ENCODE measurements at places on chromosomes 1 and 21. TPM values are rescaled to one million over a fixed set of nuclear protein-coding genes. Genes with fewer than 3 reads are reported as not detected.

FYB2 gene
- total RNA-seq: not detected

DDAH1 gene
- total RNA-seq: 68.2 TPM

CCDC27 gene
- total RNA-seq: not detected

WNT4 gene
- 1.4 TPM for total RNA-seq

UMODL1 gene
- not detected for total RNA-seq

ARHGEF16 gene
- 60.7 TPM for total RNA-seq

SUSD4 gene
- 5.2 TPM for total RNA-seq

UBE2U gene
- total RNA-seq: not detected

- H3K4me3 ChIP-seq: no peak overlapping the region
- H3K4me1 ChIP-seq: no peaks in the 10 kb centered on the region
- DNase-seq: peak; percentile 56
- H3K27ac ChIP-seq: no peak overlapping the region
Measured at GRCh38 chr1:15038232-15039016, 115.1 kb upstream of the TMEM51 start.

GRCh38 chr1:39065542-39065941 lies 39.4 kb downstream of the NDUFS5 start:
- peaks cover 6% of the 10 kb centered on the region for H3K4me1 ChIP-seq
- no peak overlapping the region for H3K27ac ChIP-seq
- no peaks in the 10 kb centered on the region for H3K36me3 ChIP-seq
- H3K27me3 ChIP-seq: no peaks in the 10 kb centered on the region
- peak; percentile 36 for DNase-seq

- peaks cover 66% of the 10 kb centered on the region for H3K4me1 ChIP-seq
- H3K36me3 ChIP-seq: peaks cover 54% of the 10 kb centered on the region
- no peak for DNase-seq
- no peaks in the 10 kb centered on the region for H3K27me3 ChIP-seq
- no peak overlapping the region for H3K27ac ChIP-seq
Measured at GRCh38 chr1:33339413-33339812, 18.5 kb upstream of the A3GALT2 start.

DNA sequence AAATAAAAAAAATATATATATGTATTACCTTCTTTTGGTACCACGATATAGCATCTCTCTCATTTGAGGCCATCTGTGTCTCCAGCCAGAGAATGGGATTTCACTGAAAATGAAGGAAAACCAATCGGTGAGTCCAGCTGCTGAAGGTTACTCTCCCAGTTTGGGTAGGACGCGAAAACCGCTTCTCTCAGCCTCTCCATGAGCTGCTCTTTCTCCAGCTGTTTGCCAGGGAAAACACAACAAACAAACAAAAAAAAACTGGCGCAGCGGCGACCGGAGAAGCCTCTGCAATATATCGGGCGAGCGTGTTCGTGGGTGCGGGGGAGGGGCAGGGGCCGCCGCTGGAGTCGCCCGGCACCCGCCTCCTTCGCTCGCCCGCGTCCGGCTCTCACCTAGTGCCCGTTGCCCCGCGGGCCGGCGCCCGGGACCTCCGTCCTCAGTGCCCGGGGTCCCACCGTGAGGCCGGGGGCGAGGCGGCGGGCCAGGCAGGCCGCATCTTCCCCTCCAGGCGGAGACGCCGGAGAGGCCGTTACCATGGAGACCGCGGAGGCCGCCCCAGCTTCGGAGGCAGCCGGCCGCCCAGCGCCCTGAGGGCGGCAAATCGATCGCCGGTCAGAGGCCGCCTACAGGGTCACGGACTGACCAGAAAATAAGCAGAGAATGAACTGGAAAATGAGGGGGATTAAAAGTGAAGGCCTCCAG lies 504 bp downstream of the PHTF1 start:
- H3K27ac ChIP-seq: peak overlapping the region; percentile 80
- peak; percentile 43 for DNase-seq
- peaks cover 5% of the 10 kb centered on the region for H3K4me1 ChIP-seq
- H3K4me3 ChIP-seq: peak overlapping the region; percentile 91
- H3K36me3 ChIP-seq: peaks cover 5% of the 10 kb centered on the region

DNA sequence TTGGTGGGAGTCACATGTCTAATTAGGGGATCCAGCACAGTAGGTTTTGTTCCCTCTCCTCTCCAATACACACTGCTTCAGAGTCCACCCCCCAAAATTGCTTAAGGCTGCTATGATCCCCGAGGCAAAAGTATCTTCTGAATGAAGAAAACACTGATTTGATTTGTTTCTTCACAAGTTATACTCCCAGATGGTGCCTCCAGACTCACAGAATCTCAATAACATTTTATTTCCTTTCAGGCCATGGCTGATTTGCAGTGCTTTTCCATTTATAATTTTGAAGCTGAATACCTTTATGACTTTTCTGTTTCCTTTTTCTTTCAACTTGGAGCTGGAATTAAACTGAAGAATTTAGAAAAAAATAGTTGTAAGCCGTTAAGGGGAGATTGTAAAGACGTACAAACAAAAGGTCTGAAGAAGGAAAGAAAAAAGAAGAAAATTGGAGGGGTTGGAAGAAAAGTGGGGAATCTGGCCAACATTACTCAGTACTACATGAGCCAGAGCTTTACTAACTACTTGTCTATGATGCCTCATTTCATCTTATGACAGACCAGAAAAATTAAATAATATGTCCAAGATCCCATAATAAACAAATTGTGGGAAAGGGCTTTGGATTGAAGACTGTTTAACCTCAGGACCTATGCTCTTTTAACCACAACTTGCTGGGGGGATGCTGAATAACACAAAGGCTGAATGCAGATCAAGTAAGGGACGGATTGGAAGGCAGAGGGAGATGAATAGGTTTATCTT lies 75.9 kb downstream of the NUF2 start:
- peaks cover 60% of the 10 kb centered on the region for H3K27me3 ChIP-seq
- no peak overlapping the region for H3K4me3 ChIP-seq
- no peak for DNase-seq
- no peaks in the 10 kb centered on the region for H3K36me3 ChIP-seq
- no peak overlapping the region for H3K27ac ChIP-seq
- peaks cover 6% of the 10 kb centered on the region for H3K4me1 ChIP-seq

GRCh38 chr21:15483138-15483780 lies 246.5 kb upstream of the USP25 start:
- peaks cover 16% of the 10 kb centered on the region for H3K4me1 ChIP-seq
- H3K36me3 ChIP-seq: no peaks in the 10 kb centered on the region
- H3K4me3 ChIP-seq: no peak overlapping the region
- H3K27ac ChIP-seq: no peak overlapping the region
- H3K27me3 ChIP-seq: no peaks in the 10 kb centered on the region

GRCh38 chr1:76084029-76084627 lies 9.6 kb downstream of the ST6GALNAC3 start:
- H3K36me3 ChIP-seq: no peaks in the 10 kb centered on the region
- H3K27me3 ChIP-seq: peaks cover 33% of the 10 kb centered on the region
- no peak overlapping the region for H3K4me3 ChIP-seq
- DNase-seq: no peak
- no peak overlapping the region for H3K27ac ChIP-seq

DNA sequence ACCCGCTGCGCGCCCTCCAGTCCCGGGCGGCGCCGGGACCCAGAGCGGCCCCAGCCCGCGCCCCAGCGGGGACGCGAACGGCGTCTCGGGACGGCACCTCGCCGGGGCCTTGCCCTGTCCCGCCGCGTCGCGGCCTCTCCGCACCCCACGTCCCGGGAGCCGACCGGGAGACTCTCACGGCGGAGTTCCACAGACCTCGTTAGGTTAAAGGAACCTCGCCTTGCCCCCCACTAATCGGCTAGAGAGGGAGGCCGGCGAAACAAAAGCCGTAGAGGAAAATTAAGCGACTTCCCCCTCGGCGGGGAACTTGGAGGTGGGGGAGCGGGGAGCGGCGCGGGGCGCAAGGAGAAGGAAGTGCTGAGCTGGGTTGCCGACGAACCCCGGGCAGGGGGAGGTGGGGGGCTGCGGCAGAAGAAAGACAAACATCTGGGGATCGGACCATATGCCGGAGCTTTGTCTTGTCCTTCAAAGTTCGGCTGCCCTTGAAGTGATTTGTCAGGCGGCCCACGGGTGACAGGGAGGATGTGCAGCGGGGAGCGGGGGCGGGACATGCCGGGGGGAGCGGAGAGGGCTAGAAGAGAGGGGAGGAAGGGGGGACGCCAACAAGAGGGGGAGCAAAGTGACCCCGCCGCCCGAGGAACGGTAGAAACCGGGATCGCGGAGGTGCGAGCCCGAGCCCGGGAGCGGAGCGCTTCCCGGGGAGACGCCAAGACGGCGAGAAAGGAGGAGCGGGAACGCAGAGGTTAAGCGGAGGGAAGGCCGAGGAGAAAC lies 120.0 kb upstream of the RRP15 start:
- peak overlapping the region; percentile 65 for H3K4me3 ChIP-seq
- peaks cover 80% of the 10 kb centered on the region for H3K27me3 ChIP-seq
- H3K4me1 ChIP-seq: peaks cover 10% of the 10 kb centered on the region
- H3K27ac ChIP-seq: peak overlapping the region; percentile 44

DNA sequence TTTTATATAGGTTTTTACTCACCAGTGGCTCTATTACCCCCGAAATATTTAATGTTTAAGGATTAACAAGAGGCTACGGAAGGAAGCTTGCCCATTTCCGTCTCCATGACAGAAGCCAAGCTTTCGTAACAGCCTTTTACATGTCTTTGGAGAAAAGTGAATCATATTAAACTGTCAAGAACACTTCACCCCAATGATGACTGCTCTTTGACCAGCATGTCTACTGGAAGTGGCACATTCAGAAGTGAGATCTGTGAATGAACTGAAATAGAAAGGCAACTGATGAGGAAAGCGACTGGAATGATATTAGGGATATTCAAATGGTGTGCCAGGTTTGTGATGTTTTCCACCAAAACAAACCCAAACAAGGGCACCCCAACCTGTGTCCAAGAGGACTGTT lies 8.5 kb upstream of the PRDM15 start:
- peaks cover 12% of the 10 kb centered on the region for H3K36me3 ChIP-seq
- no peak overlapping the region for H3K27ac ChIP-seq
- no peaks in the 10 kb centered on the region for H3K27me3 ChIP-seq
- DNase-seq: no peak
- no peak overlapping the region for H3K4me3 ChIP-seq

GRCh38 chr1:68136187-68136586 lies 85.8 kb upstream of the DIRAS3 start:
- no peaks in the 10 kb centered on the region for H3K36me3 ChIP-seq
- no peak overlapping the region for H3K27ac ChIP-seq
- no peak overlapping the region for H3K4me3 ChIP-seq
- H3K4me1 ChIP-seq: peaks cover 10% of the 10 kb centered on the region
- DNase-seq: peak; percentile 79

GRCh38 chr1:3056641-3057040 lies 12.4 kb upstream of the PRDM16 start:
- H3K4me3 ChIP-seq: no peak overlapping the region
- no peaks in the 10 kb centered on the region for H3K4me1 ChIP-seq
- no peak overlapping the region for H3K27ac ChIP-seq
- H3K36me3 ChIP-seq: no peaks in the 10 kb centered on the region

GRCh38 chr1:201262963-201263608 lies 20.2 kb upstream of the PKP1 start:
- H3K27ac ChIP-seq: no peak overlapping the region
- no peaks in the 10 kb centered on the region for H3K36me3 ChIP-seq
- H3K4me1 ChIP-seq: peaks cover 30% of the 10 kb centered on the region
- H3K4me3 ChIP-seq: no peak overlapping the region
- no peaks in the 10 kb centered on the region for H3K27me3 ChIP-seq

DNA sequence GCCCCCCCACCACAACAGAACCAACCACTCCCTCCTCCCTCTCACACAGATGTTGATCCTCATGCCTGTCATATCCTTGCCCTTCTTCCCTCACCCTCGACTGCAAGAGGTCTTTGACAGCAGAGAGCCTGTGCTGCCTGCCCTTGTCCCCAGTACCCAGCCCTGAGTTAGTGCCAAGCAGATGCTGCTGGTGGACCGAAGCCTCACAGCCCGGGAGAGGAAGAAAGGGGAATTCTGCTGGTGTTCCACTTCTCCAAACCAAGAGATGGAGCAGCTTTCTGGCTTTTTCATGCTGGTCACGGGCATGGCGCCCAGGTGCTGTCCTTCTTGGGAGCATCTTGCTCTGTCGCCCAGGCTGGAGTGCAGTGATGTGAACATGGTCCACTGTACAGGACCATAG lies 69.1 kb downstream of the SLC66A1 start:
- H3K4me3 ChIP-seq: no peak overlapping the region
- DNase-seq: no peak
- peaks cover 33% of the 10 kb centered on the region for H3K36me3 ChIP-seq

DNA sequence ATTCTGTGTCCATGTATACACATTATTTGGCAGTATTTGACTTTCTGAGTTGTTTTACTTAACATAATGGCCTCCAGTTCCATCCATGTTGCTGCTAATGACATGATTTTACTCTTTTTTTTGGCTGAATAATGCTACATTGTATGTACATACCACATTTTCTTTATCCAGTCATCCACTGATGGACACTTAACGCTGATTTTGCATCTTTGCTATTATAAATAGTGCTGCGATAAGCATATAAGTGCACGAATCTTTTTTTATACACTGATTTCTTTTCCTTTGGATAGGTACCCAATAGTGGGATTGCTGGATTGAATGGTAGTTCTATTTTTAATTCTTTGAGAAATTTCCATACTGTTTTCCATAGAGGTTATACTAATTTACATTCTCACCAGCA lies 255.5 kb downstream of the GPR52 start:
- H3K36me3 ChIP-seq: no peaks in the 10 kb centered on the region
- peaks cover 5% of the 10 kb centered on the region for H3K4me1 ChIP-seq
- H3K4me3 ChIP-seq: no peak overlapping the region
- H3K27ac ChIP-seq: no peak overlapping the region
- DNase-seq: no peak
- H3K27me3 ChIP-seq: no peaks in the 10 kb centered on the region

- H3K27me3 ChIP-seq: no peaks in the 10 kb centered on the region
- DNase-seq: peak; percentile 51
- peaks cover 19% of the 10 kb centered on the region for H3K4me1 ChIP-seq
- H3K27ac ChIP-seq: 0 out of 2 replicates have a peak overlapping the region, but pooled peaks have one; percentile 11
- no peaks in the 10 kb centered on the region for H3K36me3 ChIP-seq
Measured at GRCh38 chr1:75969550-75969949, 37.3 kb upstream of the ASB17 start.

DNA sequence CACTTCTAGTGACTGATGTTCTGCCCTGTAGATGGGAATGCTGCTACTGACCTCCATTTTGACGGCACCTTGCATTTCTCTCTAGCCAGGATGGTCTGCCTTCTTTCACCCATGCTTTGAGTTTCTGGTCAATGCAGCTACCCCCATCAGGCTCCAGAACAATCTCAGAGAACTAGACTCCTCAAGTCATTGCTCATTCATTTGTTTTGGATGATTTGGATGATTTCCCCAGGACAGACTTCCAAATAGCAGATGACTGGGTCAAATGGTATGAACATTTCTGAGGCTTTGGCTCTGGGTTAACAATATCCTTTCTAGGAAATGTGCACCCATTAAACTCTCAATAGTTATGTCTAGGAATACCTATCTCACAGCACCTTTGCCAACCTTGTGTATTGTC lies 63.9 kb downstream of the CSMD2 start:
- H3K4me1 ChIP-seq: no peaks in the 10 kb centered on the region
- H3K27me3 ChIP-seq: peaks cover 29% of the 10 kb centered on the region
- H3K27ac ChIP-seq: no peak overlapping the region
- H3K4me3 ChIP-seq: no peak overlapping the region
- H3K36me3 ChIP-seq: no peaks in the 10 kb centered on the region

- H3K36me3 ChIP-seq: no peaks in the 10 kb centered on the region
- H3K27me3 ChIP-seq: no peaks in the 10 kb centered on the region
- H3K27ac ChIP-seq: no peak overlapping the region
- no peak overlapping the region for H3K4me3 ChIP-seq
Measured at GRCh38 chr1:97047421-97047793, 325.8 kb downstream of the PTBP2 start.

All from PC-3 (cell line).